ENCODE measurements at places on chromosomes 5 and 9.

- DNase-seq: peak; percentile 7
These were observed 532.4 kb downstream of the ANXA1 start for GRCh38 chr9:73683862-73684591.

- DNase-seq: no peak
These were observed 54.6 kb downstream of the FGF10 start for GRCh38 chr5:44334622-44335021.

GRCh38 chr5:86879086-86879485 lies 261.3 kb downstream of the COX7C start:
- DNase-seq: no peak

DNA sequence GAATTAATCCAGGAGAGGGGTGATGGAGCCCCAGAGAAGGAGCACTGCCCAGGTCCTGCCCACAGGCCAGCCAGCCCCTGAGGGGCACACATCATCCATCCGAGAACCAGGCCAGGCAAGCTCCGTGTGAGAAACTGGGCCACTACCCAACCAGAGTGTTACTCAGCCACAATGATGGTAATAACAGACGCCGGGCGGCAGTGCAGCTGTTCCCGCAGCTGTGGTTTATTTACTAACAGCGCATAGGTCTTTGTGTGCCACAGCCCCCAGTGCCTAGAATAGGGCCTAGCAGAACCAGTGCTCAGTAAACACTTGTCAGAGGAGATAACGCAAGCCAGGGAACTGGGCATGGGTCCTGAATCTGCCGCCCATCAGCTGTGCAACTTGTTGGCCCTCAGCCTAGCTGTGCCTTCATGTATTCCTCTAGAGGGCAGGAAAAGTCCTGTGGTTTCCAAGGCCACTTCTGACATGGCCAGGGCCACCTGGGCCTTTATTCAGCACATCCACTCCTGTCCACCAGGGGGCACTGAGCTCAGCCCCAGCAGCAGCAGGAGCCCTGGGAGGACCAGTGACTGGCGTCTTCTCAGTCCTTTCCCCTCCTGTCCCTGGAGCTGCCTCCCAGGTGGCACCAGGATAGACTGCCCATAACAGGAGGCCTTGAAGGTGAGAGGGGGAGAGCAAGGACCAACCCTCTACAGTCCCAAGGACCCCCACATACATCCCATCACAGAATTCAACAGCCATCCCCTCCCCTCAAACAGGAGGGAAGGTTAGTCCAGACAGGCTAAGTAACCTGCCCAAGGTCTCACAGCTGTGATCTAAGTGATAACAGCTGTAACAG lies 2.1 kb downstream of the MXD3 start:
- DNase-seq: no peak

- no peak for DNase-seq
These were observed 89.8 kb downstream of the LHX2 start for GRCh38 chr9:124101215-124101968.

DNA sequence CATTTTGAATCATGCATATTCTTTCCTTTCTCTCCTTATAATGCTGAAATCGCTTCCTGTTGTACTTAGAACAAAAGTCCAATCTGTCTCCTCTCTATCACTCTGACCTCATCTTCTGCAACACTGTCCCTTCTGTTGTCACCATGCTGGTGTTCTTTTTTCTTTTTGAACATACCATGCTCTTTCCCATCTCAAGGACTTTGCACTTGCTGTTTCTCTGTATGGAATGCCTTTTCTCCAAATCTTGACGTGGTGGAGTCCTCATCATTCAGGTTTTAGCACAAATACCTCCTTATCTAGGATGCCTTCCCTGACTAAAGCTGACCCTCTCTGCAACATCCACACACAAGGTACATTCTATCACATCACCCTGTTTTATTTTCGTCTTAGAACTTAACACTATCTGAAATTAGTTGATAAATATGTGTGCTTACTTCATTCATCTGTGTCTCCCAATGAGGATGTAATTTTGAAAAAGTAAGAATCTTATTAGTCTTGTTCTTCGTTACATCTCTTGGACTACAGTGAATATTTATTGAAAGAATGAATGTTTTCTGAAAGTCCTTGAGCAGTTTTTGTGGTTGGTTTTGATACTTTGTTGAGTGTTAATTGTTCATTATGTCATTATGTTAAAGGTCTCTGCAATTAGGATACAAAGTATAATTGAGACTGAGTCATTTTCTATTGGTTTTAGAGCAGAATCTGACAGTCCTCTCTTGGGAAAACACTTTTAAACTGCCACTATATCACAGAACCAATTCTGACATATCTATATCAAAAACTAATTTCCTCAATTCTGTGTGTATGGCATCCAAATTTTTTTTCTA lies 145.3 kb upstream of the RASA1 start:
- peak; percentile 58 for DNase-seq

- DNase-seq: no peak
These were observed 17.2 kb upstream of the FCN2 start for GRCh38 chr9:134863306-134863902.

GRCh38 chr5:83590966-83591365 lies 119.4 kb downstream of the VCAN start:
- no peak for DNase-seq

DNA sequence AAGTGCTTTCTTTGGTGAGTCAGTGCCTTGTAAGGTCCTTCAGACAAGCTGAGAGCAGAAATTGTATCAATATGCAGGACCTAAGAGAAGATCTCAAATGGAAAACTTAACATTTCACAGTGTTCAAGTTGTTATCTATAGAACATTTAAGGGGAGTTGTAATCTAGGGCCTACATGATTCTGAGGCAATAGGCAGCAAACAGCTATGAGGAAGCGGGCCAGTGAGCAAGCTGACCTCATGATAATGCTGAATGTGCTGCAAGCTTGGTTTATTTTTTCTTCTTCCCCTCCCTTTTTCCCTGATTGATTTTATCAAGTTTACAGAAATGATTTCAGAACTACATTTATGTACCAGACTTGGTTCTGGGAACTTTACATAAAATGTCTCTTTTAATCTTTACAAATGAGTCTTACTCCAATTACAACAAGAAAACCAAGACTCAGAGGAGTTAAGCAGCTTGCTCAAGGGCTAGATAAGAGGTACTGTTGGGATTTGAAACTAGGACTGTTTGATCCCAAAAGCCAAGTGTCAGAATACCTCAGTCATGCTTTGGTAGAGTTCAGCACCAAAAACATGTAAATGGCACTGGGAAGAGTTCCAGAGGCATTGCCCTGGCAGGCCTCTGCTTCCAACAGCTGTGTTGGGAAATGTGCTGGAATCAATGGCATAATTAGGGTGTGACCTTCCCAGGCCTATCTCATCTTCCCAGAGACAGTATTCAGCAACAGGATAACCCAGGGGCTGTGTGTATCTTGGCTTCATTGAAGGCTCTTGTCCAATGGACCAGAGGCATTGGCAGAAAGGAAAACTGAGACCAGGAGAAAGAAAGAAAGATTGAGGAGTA lies 130.1 kb downstream of the LRRC70 start:
- DNase-seq: no peak

DNA sequence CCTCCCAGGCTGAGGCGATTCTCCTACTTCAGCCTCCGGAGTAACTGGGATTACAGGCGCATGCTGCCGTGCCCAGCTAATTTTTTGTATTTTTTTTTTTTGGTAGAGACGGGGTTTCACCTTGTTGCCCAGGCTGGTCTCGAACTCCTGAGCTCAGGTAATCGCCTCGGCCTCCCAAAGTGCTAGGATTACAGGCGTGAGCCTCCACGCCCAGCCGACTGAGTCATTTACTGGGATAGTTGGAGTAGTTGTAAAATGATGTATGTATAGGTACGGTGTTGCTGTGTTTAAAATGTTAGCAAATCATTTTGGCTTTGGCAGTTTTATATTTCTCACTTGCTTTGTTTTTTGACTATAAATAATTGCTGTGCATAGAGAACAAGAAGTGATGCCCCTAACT lies 209.4 kb downstream of the ADAMTSL1 start:
- no peak for DNase-seq

DNA sequence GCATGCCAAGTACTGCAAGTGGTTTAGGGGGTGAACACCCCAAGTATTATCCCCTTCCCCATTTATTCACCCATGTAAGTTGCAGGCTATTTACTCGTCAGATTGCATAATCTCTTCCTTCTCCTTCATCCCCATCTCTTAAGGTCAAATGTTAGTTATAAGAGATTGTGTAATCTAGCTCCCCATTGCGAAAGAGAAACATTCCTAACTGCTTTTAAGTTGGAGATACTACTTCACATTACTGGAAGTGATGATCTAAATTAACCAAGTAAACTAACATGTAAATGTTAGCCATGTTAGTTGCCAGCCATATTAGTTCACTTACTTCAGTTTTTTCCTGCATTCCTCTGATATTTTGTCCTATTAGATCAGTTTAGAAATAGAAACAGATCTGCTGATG lies 262.3 kb downstream of the TAF11L14 start:
- no peak for DNase-seq

DNA sequence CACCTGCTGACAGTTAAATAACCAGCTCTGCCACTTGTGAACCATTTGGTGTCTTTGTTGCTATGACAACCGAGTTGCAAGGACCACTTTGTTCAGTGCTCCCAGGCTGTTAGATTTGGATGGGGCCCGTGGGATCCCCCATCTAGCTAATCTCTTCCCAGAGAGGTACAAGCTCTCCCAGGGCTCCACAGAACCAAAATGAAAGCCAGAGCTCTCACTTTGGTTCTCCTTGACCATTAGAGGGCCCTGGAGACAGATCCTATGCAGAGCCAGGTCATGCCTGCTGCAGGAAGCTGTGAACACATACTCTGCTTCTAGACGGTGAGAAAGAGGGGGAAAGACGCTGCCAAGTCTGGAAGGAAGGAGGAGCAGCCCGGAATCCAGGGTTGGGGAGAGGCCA lies 224.6 kb downstream of the GABBR2 start:
- no peak for DNase-seq

DNA sequence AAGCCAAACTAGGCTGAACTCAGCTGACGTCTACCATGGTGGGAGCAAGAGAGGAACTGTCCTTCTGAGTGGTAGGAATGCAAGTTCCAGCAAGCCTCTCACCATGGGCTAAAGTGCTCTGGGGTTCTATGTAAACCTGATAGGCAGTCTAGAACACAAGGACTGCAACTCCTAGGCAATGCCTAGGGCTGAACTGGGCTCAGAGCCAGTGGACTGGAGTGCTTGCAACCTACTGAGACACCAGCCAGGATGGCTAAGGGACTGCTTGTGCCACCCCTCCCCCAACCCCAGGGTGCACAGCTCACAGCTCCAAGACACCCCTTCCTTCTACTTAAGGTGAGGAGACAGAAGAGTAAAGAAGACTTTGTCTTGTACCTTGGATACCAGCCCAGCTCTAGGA lies 12.1 kb upstream of the RCL1 start:
- no peak for DNase-seq

DNA sequence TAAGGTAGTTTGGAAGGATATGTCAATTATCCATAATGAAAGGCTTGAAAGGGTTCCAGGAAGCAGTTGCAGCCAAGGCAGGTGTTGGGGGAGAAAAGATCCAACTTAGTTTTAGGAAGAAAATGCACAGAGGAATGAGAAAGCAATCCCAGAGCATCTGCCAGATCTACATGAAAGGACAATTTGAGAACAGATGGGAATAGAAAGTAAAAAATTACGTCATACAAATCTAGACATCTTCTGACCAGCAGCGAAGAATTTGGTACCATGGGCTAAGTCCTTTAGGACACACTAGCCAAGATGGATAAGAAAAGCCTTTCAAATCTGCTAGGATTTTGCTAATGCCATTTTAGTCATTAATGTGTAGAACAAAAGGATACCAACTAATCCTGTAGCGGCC lies 244.1 kb upstream of the PRR16 start:
- no peak for DNase-seq

- DNase-seq: no peak
These were observed 12.6 kb upstream of the SETD9 start for GRCh38 chr5:56896763-56897162.

DNA sequence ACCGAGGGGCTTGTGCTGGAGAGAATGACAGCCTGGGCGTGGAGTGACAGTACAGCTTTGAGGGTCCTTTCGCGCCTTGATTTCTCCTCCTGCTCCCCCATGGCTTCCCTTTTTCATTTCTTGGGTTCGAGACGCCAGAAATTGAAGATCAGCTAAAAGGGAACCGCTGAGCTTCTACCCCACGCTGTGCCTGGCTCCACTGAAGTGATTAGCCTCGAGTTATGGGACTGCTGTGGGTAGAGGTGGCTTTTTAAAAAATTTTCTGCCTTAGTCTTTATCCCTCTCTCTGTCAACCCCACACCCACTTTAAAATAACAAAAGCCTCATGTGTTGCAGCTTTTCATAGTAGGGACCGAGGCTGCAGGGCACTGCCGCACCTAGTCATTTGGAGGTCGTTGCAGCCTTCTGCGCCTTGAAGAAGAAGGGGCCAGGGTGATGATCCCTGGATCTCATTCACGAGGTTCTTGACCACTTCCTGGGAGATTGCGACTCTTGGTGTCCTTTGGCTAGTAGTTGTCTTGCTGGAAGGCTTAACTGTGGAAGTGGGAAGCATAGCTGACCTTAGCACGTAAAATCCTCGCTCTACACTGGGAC lies 603 bp downstream of the PPIP5K2 start:
- DNase-seq: no peak

DNA sequence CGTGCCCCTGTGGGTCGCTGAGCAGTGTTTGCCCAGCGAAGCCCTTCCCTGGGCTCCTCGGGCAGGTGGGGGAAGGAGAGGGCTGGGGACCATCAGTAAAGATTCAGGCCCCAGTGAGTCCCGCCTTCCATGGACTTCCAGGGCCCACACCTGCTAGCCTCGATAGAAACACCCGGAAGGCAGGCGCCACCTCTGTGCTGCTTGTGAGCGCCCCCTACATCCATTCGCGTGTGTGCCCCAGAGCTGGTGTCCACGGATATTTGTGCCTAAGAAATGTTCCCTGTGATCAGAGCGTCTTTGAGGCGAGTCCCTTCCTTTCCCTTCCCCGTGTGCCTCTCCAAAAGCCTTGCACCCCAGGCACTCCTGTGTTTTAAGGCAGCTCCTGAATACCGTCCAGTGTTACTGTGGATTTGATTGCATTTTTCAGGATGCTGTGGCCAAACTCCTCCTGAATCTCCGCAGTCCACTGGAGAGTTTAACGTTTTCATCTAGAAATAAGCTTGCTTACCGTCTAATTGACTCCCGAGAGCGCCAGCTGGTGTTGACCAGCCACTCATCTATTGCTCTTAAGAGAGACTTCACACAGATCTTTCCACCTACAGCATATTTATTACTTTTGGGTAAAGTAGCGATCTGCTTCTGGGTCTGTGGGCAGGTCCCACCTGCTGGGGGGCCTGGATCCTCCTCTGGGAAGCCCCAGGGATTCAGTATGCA lies 101.4 kb downstream of the COL5A1 start:
- DNase-seq: no peak

DNA sequence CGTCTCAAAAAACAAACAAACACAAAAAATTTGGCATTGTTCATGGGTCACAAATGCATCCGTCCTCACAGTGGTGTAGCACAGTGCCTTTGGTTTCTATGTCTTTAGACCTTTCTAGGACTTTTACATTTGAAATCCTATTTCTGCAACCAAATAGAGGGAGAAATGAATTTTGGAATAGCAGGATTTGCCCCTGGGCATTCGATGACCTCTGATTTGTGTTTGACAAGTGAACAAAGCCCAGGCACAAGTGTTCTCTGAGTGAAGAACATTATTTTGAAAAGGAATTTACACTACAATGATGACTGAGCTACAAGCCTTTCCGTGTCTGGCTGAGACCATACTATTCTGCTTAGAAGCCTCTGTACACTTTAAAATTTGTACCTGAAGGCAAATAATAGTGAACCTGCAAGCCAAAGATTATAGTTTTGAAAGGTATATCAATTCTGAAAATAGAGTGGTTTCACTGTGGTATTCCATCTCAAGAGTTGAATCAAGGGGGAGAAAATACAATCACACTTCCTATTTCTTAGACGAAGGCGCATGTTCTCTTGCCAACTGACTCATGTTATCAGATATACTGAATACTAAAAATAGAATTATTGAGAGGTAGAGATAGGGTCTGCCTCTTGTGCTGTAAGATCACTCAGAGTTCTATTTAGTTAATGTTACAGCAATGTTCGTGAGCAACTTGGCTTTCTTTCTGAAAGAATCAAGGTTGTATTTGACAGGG lies 297.6 kb downstream of the KDM4C start:
- DNase-seq: no peak

All from globus pallidus (tissue), 1 donor.